Pancreas (tissue), 10 donors: ENCODE measurements at places on chromosomes 5 and 9. TPM values are rescaled to one million over a fixed set of nuclear protein-coding genes. Genes with fewer than 3 reads are reported as not detected.

DNA sequence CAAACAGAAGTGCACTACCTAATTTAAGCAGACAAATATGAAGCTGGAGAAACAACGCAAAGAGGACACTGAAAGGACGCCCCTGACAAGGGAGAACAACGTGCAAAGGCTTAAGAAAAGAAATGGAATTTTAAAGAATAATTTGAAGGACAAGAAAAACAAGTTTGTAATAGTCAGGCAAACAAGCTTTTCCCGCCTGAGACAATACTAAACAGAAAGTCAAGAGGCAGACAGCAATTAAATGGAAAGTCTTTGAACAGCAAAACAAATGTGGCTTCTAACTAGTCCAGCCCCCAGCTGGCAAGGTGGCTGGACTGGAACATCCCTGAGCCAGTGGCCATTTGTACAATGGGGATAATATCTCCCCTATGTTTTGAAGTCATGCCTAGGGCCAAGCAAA is 63.3 kb downstream of the SIL1 start:
- no peaks in the 10 kb centered on the region for H3K27me3 ChIP-seq
- DNase-seq = no peak
- H3K36me3 ChIP-seq = no peaks in the 10 kb centered on the region
- no peak overlapping the region for H3K27ac ChIP-seq
- peaks cover 30% of the 10 kb centered on the region for H3K4me1 ChIP-seq
- no peak overlapping the region for H3K4me3 ChIP-seq

DNA sequence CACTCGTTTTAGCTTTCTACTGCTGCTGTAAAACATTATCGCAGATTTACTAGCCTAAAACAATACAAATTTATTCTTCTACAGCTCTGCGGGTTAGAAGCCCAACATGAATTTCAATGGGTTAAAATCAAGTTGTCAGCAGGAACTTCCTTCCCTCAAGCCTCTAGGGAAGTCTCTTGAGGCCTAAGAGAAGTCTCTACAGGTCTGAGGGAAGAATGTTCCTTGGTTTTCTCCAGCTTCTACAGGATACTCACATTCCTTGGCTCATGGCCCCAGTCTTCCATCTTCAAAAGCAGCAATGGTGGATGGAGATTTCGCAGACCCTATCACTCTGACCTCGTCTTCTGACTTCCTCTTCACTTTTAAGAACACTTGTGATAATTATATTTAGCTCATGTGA is 21.6 kb upstream of the SSBP2 start:
- no peaks in the 10 kb centered on the region for H3K4me1 ChIP-seq
- no peaks in the 10 kb centered on the region for H3K36me3 ChIP-seq
- no peak for DNase-seq
- no peak overlapping the region for H3K4me3 ChIP-seq
- no peaks in the 10 kb centered on the region for H3K27me3 ChIP-seq
- H3K27ac ChIP-seq = no peak overlapping the region

GRCh38 chr9:73131461-73131860 is 20.2 kb upstream of the ANXA1 start:
- H3K4me3 ChIP-seq = no peak overlapping the region
- no peak for DNase-seq
- H3K4me1 ChIP-seq = no peaks in the 10 kb centered on the region
- peak overlapping the region; percentile 51 for H3K27ac ChIP-seq

- H3K27me3 ChIP-seq = no peaks in the 10 kb centered on the region
- no peaks in the 10 kb centered on the region for H3K4me1 ChIP-seq
- H3K4me3 ChIP-seq = no peak overlapping the region
- DNase-seq = peak; percentile 56
- no peak overlapping the region for H3K27ac ChIP-seq
Measured at GRCh38 chr5:194102-194501, 2.8 kb downstream of the LRRC14B start.

The MYMK gene
- not detected for total RNA-seq

The DDX4 gene
- total RNA-seq = 0.12 TPM

DNA sequence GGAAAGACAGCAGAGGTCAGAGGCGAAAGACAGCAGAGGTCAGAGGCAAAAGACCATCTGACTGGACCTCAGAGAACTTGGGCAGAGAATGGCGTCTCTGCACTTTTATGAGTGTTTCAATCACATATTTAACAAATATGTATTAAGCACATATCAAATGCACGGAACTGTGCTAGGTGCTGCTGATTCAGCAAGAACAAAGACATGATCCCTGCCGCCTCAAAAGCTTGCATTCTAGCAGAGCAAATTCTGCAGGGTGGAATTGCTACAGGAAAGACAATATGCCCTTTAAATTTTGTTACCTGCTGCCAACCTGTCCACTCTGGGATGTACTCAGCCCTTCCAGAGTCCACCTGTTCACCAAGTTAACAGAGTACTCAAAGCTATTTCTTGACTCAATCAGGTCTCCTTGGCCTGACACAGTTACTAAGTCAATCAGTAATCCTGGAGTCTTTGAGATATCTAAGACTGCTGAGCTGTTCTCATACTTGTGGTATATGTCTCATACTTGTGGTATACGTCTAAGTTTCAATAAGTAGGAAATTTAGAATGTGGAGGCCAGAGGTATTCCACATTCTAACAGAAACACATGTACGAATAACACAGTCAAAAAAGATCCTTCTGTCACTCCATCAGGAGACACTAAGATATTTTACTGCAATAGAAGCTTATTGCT is 131.8 kb downstream of the GNAQ start:
- H3K4me1 ChIP-seq = no peaks in the 10 kb centered on the region
- DNase-seq = no peak

GRCh38 chr5:126741361-126741760 is 35.6 kb upstream of the LMNB1 start:
- no peak overlapping the region for H3K4me3 ChIP-seq
- no peak for DNase-seq
- no peaks in the 10 kb centered on the region for H3K4me1 ChIP-seq
- no peak overlapping the region for H3K27ac ChIP-seq
- no peaks in the 10 kb centered on the region for H3K27me3 ChIP-seq

DNA sequence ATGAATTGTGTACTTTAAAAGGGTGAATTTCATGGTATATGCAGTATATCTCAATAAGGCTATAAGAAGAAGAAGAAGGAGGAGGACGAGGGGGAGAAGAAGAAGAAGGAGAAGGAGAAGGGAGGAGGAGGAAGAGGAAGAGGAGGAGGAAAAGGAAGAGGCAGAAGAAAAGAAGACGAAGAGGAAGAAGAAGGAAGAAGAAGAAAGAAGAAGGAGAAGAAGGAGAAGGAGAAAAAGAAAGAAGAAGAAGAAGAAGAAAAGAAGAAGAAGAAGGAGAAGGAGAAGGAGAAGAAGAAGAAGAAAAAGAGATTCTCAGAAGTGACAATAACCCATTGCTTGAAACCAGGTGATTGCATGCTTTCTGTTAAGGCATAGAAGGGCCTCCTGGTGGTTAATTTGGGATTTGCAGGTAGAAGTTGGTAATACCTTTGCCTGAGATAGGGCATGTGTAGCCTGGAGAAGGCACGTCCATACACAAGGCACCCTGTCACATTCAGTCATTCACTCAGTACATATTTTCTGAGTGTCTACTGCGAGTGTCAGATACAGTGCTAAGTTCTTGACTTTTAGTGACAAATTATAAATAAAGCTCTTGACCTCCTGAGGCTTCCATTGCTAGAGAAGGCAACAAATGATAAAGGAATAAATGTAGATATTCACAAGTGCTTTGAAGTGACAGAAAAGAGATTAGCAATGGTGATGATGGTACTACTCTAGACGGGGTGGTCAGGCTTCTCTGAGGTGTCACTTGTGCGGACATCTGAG is 231.3 kb downstream of the NPR3 start:
- no peak overlapping the region for H3K27ac ChIP-seq
- H3K4me1 ChIP-seq = no peaks in the 10 kb centered on the region
- no peak for DNase-seq
- H3K4me3 ChIP-seq = no peak overlapping the region
- H3K27me3 ChIP-seq = no peaks in the 10 kb centered on the region
- H3K36me3 ChIP-seq = no peaks in the 10 kb centered on the region

The ZFR gene
- total RNA-seq = 33.4 TPM

The SLC22A4 gene
- 0.61 TPM for total RNA-seq

GRCh38 chr9:136754626-136755301 is 3.3 kb downstream of the LCN8 start:
- H3K27ac ChIP-seq = no peak overlapping the region
- H3K27me3 ChIP-seq = no peaks in the 10 kb centered on the region
- H3K4me3 ChIP-seq = no peak overlapping the region
- peak; percentile 30 for DNase-seq
- no peaks in the 10 kb centered on the region for H3K4me1 ChIP-seq

DNA sequence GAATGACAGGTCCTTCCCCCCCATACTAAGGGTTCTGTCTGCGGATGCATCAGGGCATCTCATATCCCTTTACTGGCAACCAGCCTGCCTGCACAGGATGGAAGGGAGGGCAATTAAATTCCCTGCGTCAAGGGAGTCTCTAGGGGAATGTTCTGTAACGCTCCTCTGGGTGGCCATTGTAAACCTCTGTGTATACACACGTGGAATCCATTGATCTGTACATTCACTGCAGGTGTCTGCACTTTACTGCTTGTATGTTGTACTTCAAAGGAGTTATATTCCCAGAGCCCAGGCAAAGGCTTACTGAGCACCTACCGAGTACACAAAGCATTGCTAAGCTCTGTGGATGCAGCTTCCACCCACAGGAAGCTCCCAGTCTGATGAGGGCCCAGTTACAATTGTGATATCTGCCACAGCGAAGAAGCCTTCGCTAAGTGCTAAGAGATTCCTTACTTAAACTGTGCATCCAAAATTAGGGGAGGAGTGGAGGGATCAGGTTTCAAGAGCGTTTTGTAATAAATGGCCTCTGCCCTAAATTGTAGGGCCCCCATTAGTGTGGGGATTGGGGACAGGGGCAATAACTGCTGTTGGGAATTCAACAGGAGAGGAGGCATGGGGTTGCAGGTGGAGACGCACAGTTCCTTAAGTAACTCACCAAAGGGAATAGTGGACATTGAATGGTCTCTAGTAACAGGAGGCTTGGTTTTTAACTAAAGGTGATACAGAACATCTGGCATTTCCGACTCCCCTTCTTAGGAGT is 1.5 kb upstream of the RETREG1 start:
- no peaks in the 10 kb centered on the region for H3K36me3 ChIP-seq
- no peak overlapping the region for H3K27ac ChIP-seq
- no peak overlapping the region for H3K4me3 ChIP-seq
- H3K27me3 ChIP-seq = no peaks in the 10 kb centered on the region

DNA sequence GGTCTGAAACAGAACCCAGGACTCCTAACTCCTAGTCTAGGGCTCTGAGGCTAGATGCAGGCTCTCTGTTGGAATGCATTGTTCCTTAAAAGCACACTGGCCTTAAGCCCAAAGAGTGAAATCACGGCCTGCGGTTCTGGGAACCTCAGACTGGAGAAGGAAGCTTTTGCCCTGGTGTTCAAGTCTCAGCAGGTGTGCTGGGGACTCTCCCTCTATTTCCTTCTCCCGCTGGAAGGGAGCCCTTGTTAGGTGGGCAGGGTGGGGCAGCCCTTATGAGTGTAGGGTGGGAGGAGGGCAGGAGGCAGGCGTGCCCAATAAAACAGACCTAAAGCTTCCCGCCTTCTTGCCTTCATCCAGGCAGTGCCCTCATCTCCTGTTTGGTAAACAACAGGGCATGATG is 1.8 kb upstream of the PPARGC1B start:
- DNase-seq = no peak
- no peaks in the 10 kb centered on the region for H3K36me3 ChIP-seq
- no peak overlapping the region for H3K27ac ChIP-seq

The CTSL gene
- 43.9 TPM for total RNA-seq

The DAB2 gene
- 25.9 TPM for total RNA-seq

The GCNT4 gene
- 1.5 TPM for total RNA-seq

DNA sequence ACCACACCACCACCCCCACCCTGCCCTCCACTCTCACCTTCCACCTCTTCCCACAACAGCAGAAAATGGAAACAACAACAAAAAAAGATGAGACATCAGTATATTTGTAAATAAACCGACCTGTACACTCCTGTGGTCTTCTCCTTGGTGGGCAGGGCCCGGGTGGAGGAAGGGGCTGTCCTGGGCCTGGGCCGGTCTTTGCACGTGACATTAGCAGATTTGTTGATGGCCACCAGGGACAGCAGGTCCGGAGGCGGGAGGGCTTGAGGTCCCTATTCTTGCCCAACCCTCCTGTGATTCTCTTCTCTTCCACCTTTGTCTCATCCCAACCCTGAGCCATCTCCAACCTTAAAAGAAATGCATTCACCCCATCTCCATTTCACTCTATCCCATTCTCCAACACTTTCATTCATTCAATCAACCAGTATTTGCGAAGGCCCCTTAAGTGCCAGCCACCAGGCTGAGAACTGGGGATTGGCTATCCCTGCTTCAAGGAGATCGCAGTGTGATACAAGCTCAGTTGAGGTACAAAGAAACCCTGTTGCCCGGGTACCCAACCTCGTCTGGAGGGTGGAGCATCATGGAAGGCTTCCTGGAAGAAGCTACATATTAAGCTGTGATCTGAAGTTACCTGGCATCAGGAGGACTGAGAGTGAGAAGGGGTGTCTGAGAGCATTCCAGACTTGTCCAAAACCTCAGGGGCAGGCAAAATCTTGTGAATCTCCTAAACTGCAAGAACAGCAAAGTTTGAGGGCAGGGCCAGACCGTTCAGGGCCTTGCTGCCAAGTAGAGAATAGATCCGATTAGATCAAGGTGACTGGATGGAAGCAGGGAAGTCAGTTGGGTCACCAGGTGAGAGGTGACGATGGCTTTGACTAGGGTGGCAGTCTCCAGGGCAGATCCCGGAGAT is 87.4 kb downstream of the LMX1B start:
- no peak for DNase-seq
- no peaks in the 10 kb centered on the region for H3K36me3 ChIP-seq
- no peak overlapping the region for H3K27ac ChIP-seq
- H3K27me3 ChIP-seq = no peaks in the 10 kb centered on the region
- no peak overlapping the region for H3K4me3 ChIP-seq

- no peak overlapping the region for H3K4me3 ChIP-seq
- no peak overlapping the region for H3K27ac ChIP-seq
- DNase-seq = peak; percentile 65
- H3K36me3 ChIP-seq = no peaks in the 10 kb centered on the region
Measured at GRCh38 chr9:87678650-87679355, 47.1 kb upstream of the CTSL start.

DNA sequence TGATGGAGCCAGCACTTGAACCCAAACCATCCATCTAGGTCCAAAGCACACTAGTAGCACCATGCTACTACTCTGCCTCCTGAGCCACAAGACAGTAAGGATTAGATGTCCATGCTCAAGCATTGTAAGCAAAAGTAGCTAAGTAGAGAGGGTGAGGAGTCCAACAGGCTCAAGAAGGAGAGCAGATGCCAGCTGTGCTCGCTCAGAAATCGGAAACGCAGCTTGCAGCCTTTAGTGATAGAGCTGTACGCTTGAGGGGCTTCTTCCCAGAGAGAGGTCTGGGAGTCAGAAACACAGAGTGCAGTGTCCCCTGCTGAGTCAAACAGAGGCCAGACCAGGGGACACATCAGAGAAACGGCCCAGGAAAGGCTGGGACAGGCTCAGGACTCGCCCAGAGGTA is 32.7 kb upstream of the GABRP start:
- no peak for DNase-seq
- peak overlapping the region; percentile 70 for H3K27ac ChIP-seq
- no peaks in the 10 kb centered on the region for H3K36me3 ChIP-seq
- H3K27me3 ChIP-seq = no peaks in the 10 kb centered on the region

- DNase-seq = no peak
- no peaks in the 10 kb centered on the region for H3K4me1 ChIP-seq
- no peaks in the 10 kb centered on the region for H3K27me3 ChIP-seq
- no peak overlapping the region for H3K4me3 ChIP-seq
- peaks cover 4% of the 10 kb centered on the region for H3K36me3 ChIP-seq
Measured at GRCh38 chr5:109191153-109191558, 218.6 kb downstream of the PJA2 start.

GRCh38 chr9:136629879-136630661 is 32.6 kb upstream of the EGFL7 start:
- H3K4me3 ChIP-seq = no peak overlapping the region
- H3K27me3 ChIP-seq = no peaks in the 10 kb centered on the region
- no peaks in the 10 kb centered on the region for H3K36me3 ChIP-seq
- peaks cover 47% of the 10 kb centered on the region for H3K4me1 ChIP-seq
- DNase-seq = peak; percentile 60

The UGT3A1 gene
- not detected for total RNA-seq

The CNTNAP3 gene
- total RNA-seq = 0.89 TPM

The SERF1A gene
- 0.66 TPM for total RNA-seq
